Upper lobe of right lung (tissue), 1 donor: ENCODE measurements at places on chromosomes 6 and 20. TPM values are rescaled to one million over a fixed set of nuclear protein-coding genes. Genes with fewer than 3 reads are reported as not detected.

GRCh38 chr6:156762547-156762946 lies 14.6 kb upstream of the ARID1B start:
- DNase-seq: no peak
- no peaks in the 10 kb centered on the region for H3K4me1 ChIP-seq
- H3K4me3 ChIP-seq: no peak overlapping the region
- no peaks in the 10 kb centered on the region for H3K36me3 ChIP-seq
- H3K27me3 ChIP-seq: no peaks in the 10 kb centered on the region

POPDC3 gene
- total RNA-seq: 1.9 TPM

DNA sequence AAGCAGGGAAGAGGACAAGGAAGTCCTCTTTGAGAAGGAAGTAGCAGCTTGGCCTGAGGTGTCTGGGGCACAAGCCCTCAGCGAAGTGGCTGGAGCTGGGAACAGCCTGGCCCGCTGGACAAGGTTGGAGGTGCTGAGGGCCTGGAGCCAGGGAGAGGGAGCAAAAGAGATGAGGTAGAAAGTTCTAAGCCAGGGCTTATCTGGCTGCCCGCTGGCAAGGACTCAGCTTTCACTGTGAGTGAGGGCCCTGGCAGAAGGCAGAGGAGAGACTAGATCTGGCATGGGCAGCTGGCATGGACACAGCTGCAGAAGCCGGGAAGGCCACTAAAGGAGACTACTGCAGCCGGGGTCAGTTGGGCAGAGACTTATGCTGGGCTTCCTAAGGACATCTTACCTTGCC lies 21.8 kb upstream of the PCMTD2 start:
- peak; percentile 51 for DNase-seq
- no peaks in the 10 kb centered on the region for H3K27me3 ChIP-seq
- no peak overlapping the region for H3K27ac ChIP-seq
- no peaks in the 10 kb centered on the region for H3K36me3 ChIP-seq
- H3K4me1 ChIP-seq: no peaks in the 10 kb centered on the region
- H3K4me3 ChIP-seq: no peak overlapping the region

DNA sequence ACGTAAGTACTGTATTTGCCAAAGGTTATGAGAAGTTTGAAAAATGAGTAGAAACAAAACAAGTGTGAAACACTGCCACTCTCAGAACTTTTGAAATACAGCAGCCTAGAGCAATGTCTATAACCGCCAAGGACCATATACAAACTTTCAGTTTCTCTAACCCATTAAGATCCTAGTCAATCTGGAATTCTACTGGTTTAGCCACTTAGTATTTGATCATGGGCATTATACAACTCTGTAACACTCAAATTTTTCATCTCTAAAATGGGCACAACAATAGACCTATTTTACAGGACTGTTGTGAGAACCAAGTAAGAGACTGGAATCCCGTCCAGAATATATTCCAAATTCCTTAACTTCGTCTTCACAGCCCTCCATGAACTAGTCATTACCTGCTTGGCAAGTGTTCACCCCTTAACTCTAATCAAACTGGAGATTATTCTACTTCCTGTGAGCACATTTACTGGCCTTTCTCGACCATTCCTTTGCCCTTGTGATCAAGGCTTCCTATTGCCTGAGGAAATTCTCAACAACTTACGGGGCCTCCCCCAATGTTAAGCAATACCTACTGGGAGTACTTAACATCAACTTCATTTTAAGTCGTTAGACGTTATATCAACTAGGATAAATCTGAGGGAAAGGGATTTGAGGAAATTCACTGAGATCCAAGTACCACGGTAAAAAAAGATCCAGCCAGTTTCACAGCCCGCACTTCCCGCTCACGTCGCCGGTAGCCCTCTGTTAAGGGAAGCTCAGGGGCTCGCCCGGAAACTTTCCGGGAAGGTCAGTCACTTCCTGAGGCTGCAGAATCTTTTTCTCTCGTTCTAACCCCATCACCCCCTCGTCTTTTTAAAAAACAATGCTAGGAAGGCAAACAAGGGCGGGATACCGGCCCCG lies 1.1 kb downstream of the EIF2S2 start:
- no peaks in the 10 kb centered on the region for H3K27me3 ChIP-seq
- H3K4me1 ChIP-seq: peaks cover 39% of the 10 kb centered on the region
- peak; percentile 73 for DNase-seq
- H3K27ac ChIP-seq: peak overlapping the region; percentile 99
- peak overlapping the region; percentile 95 for H3K4me3 ChIP-seq

IL17A gene
- total RNA-seq: not detected

- no peaks in the 10 kb centered on the region for H3K36me3 ChIP-seq
- peak; percentile 93 for DNase-seq
- H3K27ac ChIP-seq: peak overlapping the region; percentile 49
Measured at GRCh38 chr6:47083586-47084047, 41.5 kb upstream of the ADGRF1 start.

- no peaks in the 10 kb centered on the region for H3K36me3 ChIP-seq
- no peak overlapping the region for H3K27ac ChIP-seq
- no peaks in the 10 kb centered on the region for H3K27me3 ChIP-seq
- no peak for DNase-seq
Measured at GRCh38 chr6:7769702-7770101, 43.8 kb downstream of the BMP6 start.

SLC2A10 gene
- total RNA-seq: 17.7 TPM

DNA sequence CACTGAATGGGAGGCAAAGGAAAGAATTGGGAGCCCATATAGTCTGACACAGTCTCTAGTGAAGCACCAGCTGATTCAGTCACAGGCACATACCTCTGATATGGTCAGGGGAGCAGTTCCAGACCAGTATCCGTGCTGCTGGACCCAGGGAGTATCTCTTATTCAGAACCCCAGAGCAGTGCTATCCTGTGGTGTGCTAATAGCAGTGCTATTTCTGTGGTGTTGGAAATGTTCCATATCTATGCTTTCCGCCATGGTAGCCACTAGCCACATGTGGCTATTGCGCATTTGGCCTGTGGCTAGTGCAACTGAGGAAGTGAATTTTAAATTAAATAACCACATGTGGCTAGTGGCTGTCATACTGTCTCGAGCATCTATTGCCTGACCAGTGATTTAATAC lies 11.0 kb downstream of the SCUBE3 start:
- no peaks in the 10 kb centered on the region for H3K36me3 ChIP-seq
- H3K4me1 ChIP-seq: no peaks in the 10 kb centered on the region

DNA sequence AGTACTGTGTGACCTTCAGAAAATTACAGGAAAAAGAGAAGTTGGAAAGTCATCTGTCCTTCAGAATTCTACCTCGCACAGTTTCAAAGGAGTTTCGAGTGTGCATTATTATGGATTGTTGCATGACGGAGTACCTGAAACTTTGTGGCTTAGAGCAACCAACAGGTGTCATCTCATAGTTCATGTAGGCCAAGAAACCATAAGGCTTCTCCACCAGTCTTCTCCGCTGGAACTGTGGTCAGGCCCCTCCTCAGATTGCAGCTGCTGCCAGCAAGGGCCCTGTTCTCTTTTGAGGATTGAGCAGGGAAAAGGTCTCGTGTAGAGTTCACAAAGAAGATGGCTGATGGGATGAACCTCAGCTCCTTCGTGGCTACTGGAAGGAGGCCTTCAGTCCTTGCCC lies 151.2 kb upstream of the THBS2 start:
- no peak overlapping the region for H3K27ac ChIP-seq
- no peaks in the 10 kb centered on the region for H3K4me1 ChIP-seq
- no peaks in the 10 kb centered on the region for H3K27me3 ChIP-seq
- H3K4me3 ChIP-seq: no peak overlapping the region
- no peak for DNase-seq

- H3K4me1 ChIP-seq: no peaks in the 10 kb centered on the region
- DNase-seq: no peak
- no peaks in the 10 kb centered on the region for H3K27me3 ChIP-seq
- H3K27ac ChIP-seq: peak overlapping the region; percentile 61
- H3K36me3 ChIP-seq: no peaks in the 10 kb centered on the region
Measured at GRCh38 chr6:12584631-12585405, 131.7 kb upstream of the PHACTR1 start.

DNA sequence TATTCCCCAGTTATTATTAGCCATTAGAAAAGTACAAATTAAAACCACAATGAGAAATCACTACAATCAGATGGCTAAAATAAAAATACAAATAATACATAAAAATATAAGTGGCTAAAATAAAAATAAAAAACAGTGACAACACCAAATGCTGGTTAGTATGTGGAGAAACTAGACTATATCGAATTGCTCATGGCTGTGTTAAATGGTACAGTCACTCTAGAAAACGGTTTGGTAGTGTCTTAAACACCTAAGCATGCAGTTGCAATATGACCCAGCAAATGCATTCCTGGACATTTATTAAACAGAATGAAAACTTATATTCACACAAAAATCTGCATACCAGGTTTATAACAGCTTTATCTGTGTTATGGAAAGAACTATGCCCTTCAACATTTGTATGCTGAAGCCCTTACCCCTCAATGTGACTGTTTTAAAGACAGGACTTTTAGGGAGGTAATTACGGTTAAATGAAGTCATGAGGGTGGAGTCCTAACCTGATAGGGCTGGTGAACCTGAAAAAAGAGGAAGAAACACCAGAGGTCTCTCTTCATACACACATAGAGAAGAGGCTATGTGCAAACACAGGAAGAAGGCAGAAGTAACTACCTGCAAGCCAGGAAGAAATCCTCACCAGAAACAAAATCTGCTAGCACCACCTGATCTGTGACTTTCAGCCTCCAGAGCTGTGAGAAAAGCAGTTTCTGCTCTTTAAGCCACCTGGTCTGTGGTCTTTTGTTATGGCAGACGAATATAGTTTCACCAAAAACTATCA lies 84.9 kb downstream of the ASCC3 start:
- no peaks in the 10 kb centered on the region for H3K4me1 ChIP-seq
- DNase-seq: no peak
- no peak overlapping the region for H3K27ac ChIP-seq
- H3K4me3 ChIP-seq: no peak overlapping the region
- no peaks in the 10 kb centered on the region for H3K27me3 ChIP-seq

DNA sequence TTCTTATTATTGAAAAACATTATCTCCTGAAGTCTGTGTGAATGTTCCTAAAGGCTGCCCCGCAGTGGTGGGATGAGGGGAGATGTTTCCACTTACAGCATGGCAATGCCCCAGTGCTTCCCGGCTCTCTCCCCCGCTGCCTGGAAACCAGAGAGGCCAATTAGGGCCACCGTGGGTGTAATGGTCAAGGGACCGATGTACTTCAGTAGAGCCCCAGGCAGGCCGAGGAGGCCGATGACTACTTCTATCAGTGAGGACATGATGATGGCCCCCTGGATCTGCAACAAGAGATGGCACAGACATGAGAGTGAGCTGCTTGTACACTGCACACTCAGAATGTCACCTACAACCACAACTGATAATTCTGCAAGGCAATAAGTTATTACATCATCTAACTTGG lies 117.8 kb downstream of the SLC23A2 start:
- H3K27me3 ChIP-seq: no peaks in the 10 kb centered on the region
- no peaks in the 10 kb centered on the region for H3K4me1 ChIP-seq
- peaks cover 44% of the 10 kb centered on the region for H3K36me3 ChIP-seq
- DNase-seq: no peak

DNA sequence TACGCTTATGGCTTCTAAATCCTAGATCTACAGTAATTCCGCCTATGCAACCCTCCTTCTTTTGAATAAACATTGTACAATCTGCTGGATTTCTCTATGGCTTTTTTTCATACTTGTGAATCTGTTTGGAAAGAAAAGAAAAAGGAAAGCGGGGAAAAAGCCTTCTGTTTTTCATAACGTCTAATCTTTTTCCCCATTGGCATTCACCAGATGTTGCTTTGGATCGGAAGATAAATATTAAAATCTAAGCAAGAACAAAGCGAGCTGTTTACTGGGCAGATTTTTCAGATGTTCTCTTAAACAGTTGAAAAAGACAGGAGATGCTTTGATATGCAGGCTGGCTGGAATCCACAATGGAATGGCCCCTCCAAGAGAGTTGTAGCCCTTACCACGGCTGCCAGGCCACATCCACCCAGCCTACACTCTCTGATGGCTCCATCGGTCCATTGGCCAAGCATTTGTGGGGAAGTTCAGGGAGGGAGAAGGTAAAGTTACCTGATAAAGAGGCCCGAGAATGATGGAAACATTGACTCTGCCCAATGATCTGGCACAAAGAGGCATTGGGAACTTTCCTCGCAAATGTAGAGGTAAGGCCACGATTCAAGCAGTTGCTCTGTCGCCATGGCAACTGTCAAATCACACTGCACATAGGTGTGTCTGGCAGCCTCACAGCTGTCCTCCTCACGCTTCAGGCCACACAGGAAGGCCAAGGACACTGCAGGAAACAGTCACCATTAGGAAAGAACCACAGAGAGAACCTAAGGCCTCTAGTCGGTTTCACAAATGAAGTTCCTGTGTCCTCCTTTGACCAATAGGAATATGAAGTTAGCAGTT lies 70.3 kb downstream of the PKHD1 start:
- no peak for DNase-seq
- no peaks in the 10 kb centered on the region for H3K36me3 ChIP-seq
- H3K27me3 ChIP-seq: no peaks in the 10 kb centered on the region
- no peak overlapping the region for H3K4me3 ChIP-seq
- H3K4me1 ChIP-seq: no peaks in the 10 kb centered on the region
